ENCODE measurements at places on chromosomes 16 and 17.

DNA sequence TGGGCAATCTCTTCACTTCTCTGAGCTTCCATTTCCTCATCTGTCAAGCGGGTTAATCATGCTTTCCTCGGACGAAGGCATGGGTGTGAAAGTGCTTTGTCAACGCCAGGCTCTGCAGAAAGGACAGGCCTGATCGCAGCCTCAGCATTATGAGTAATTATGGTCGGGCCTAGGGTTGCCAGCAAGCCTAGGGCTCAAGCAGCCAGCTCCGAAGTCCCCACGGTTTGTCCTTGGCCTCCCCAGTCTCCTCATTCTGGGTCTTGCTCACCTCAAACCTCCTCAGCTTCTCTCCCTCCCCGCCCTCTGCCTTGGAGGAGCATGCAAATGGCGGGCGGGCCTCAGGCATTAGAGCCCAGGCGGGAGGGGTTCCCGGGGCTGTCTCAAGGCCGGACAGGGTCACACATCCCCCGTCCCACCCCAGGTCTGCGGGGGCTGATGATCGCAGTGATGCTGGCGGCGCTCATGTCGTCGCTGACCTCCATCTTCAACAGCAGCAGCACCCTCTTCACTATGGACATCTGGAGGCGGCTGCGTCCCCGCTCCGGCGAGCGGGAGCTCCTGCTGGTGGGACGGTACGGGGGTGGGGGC is 10.2 kb upstream of the FAM83G start:
- no peak for DNase-seq

DNA sequence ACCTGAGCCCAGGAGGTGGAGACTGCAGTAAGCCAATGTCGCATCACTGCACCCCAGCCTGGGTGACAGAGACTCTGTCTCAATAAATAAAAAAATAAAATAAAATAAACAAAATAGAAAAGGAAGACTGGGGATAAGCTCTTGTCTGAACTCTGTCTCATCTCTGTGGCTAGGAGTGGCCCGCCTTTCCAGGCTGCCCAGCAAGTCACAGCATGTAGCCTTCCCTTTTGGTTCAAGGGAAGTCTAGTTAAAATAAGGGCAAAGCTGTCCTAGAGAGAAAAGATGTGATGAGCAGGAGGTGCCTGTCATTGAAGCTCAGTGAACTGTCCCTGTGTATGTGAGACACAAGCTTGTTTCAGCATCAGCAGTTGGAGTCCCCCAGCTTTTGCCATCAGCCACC is 2.7 kb upstream of the GFAP start:
- DNase-seq, result no peak

- no peak for DNase-seq
Observed at GRCh38 chr17:35795007-35795870, at the start of gene MMP28. MMP28 (minus strand) TSS chr17:35795641; CDS start chr17:35795377, 264 bp downstream.

DNA sequence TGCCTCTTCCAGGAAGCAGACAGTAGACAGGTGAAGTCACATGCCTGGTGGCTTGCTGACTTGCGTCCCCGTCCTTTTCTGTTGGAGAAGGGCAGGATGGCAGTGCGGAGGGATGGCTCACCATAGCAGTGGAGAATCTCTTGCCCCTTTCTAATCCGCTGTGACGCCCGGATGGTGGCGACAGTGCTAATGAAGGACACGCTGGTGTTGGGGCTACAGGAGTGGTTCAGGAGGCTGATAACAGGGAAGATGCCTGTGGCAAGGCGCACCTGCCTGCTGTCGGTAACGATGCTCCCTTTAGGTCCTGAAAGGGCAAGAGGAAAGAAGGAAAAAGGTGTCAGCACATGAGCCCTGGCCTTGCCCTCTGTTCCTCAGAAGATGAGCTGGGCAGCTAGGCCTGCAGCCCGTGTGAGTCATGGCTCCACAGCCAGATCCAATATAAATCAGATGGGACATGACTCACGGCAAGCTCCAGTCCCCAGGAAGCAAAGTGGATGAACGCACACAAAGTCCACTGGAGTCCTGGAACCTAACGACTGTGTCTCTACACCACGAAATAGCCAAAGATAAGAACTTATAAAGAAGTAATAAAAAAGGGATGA is 25.5 kb downstream of the SERPINF1 start:
- no peak for DNase-seq

DNA sequence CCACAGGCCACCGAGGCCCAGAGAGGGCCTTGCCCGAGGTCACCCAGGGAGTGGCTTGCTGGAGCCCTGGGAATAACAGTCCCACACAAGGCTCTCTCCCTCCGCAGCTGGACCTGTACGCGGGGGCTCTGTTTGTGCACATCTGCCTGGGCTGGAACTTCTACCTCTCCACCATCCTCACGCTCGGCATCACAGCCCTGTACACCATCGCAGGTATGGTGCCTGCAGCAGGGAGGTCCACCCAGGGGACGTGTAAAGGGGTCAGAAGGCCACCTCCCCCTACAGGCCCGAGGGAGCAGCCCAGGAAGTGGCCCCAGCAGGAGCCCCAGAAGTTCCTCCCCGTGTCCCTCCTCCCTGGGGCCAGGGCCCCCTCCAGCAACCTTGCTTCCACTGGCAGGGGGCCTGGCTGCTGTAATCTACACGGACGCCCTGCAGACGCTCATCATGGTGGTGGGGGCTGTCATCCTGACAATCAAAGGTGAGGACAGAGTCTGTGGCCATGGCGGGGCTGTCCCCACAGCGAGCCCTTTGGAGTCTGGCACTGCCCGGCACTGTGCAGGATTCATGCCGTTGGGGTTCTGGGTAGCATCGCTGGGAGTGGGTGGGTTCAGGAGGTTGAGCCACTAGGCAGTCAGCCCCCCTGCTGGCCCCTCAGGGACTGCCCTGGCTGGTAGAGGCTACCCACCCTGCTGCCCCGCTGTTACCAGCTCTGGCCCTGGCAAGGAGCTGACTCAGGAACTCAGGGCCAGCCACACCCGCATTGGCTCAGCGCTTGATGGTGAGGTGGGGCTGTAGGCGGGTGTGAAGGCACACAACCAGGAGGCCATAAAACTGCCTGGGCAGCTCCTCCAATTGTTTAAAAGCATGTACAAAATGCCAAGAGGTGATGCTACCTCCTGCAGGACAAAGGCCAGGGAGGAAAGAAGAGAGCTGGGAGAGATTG is 17.3 kb downstream of the SLC5A10 start:
- no peak for DNase-seq

- DNase-seq, result no peak
Observed at GRCh38 chr16:15507301-15507958, 73.0 kb downstream of the BMERB1 start.

- no peak for DNase-seq
Observed at GRCh38 chr17:74243013-74243755, 29.8 kb downstream of the TTYH2 start.

DNA sequence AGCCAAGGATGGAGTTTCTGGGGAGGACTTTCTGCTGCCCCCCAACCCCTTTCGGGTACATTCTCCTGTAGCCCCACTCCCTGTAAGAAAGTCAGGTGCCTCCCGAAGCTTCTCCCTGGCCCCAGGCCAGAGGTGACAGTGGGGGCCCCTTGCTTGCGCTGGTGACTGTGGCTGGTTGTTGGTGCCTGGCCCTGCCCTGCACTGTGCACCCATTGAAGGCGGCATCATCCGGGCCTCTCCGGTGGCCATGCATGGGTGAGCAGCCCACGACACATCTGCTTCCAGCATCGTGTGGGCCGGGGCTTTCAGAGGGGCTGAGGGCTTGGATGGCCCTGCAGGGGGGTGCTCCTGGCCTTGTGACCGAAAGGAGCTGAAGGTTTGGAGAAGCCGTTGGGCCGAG is 297.0 kb downstream of the SEC14L1 start:
- DNase-seq, result no peak

GRCh38 chr16:84726669-84727467 is 27.1 kb downstream of the USP10 start:
- no peak for DNase-seq

DNA sequence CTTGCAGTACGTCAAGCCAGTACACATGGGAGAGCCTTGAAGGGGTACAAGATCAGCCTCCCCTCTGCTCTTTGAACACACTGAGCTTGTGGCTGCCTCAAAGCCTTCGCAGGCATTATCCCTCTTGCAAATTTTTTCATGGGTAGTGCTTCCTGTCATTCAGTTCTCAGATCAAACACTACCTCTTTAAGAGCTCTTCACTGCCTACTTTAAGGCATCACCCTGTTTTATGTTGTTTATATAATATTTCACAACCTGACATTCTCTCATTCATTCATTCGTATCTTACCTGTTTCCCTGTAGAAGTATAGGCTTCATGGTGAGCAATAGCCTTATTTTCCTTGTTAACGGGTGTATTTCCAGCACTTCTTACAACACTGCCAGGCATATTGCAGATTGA is 269.1 kb downstream of the CDH13 start:
- no peak for DNase-seq

DNA sequence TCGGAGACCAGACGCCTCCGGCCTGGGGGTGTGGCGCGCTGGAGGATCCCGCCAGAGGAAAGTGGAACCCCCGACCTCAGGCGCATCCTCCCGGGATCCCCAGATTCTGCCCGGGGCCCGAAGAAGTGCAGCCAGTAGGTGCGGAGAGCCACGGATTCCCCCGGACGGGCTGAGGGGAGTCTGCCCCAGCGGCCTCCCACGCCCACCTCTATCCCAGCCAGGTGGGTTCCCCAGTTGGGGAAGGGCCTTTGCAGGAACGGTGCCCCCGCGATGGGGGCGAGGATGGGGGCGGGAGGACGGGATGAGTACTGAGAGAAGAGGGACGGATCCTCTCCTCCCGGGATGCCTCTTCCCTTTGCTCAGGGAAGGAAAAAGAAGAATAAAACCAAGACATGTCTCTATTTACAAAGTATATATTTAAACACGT is 5.1 kb downstream of the CBX8 start:
- DNase-seq, result no peak

GRCh38 chr17:45276031-45276430 is 14.1 kb upstream of the SPATA32 start:
- DNase-seq, result no peak

GRCh38 chr16:72311426-72311825 is 139.5 kb upstream of the PMFBP1 start:
- no peak for DNase-seq

GRCh38 chr17:76262732-76263344 is 2.3 kb upstream of the UBALD2 start:
- DNase-seq, result no peak

DNA sequence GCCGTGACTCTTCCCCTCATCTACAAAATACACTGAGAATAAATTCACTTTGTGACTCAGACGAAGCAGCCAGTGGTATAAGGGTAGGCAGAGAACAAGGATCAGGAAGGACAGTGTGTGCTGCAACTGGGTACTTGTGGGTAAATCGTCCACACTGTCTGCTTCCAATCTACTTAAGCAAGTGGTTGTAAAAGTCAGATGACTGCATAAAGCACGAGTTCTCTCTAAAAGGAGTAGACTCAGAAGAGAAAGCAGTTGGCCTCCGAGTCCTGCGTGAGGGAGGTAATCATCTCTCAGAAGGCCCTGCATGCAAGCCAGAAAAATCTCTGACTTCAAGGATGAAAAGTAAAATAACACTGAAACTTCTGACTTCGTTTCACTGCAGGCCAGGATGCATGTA is 43.1 kb downstream of the ANKFY1 start:
- DNase-seq, result no peak

DNA sequence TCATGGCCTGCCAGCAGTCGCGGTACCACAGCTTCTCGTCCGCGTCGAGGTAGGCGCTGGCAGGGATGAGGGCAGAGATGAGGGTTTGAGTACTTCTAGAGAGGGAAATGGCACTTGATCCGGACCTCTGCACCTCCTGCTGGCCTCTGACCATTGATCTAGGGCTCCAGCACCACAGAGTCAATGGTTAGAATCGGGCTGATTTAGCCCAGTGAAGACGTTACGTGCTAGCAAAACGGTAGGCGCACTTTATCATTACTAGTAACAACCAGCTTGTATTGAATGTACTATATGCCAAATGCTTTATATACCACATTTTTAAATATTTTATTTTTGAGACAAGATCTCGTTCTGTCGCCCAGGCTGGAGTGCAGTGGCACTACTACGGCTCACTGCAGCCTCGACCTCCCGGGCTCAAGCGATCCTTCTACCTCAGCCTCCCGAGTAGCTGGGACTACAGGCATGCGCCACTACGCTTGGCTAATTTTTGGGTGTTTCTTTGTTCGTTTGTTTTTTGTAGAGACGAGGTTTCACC is 526 bp downstream of the TSNAXIP1 start:
- DNase-seq, result no peak

DNA sequence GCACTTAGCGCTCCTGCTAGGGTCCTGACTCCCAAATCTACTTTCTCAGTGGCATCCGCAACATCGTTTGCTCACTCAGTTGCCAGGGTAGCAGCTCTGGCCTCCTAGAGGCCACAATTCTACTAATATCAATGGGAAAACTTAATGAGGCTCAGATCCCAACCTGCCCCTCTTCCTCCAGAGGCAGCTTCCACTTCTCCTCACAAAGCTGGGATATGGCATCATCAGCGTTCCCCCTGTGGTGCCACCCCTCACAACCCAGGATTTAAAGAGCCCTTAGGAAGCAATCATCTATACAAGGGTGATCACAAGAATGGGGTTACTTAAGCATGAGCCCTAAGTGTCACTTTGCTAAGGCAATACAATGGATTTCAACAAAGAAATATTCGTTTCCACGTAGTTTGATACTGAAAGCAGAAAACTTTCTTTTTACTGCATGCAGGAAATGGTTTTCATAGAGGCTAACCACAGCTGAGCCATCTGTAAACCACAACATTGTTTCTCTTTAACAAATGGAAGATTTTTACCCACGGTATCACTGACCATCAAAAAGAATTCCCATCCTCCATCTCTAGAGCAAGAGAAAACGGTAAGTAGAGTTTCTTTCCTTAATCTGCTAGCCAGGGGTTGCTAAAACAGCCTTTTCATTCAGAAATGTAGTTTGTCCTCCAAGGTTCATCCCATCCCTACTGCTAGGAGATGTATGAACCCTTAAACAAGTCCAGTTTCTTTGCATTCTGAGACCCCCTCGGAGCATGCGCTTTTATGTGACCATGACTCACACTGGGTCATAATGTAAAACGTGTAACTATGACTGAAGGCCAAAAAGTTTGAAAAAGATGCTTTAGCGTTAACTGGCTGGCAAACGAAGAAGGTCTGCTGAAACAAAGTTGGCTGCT is 68.3 kb upstream of the BCAR1 start:
- DNase-seq, result no peak

DNA sequence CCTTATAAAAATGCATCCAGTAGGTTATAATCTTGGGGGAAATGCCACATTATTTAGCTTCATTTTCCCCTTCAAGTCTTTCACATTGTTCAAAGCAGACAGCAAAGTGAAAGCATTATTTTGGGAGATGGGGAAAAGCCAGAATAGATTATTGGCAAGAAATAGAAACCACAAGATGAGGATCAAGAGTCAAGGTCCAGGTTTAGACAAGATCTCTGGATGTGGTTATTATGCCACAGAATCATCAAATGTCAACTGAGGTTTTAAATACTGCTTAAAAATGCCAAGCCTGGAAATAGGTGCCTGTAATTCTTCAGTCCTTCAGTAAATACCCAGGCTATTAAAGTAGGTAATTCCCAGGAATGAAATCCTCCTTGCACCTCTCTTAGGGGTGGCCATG is 65.1 kb upstream of the ALOX12 start:
- DNase-seq, result no peak

DNA sequence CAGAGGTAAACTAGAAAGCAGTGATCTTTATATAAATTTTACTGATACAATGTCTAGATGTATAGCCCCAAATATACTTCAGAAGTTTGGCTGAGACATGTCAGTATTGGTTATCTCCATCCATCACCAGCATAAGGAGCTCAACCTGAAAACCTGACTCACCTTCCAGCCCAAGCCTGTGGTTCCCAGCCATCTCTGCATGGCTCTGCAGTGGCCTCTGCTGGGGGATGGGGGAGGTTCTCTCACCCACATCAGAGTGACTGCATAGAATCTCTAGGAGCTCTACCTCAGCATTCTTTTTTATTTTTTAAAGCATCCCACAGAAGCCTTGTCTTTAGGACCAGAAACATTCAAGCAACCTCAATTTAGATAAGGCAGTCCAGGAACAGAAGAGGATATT is 27.3 kb downstream of the USP7 start:
- DNase-seq, result no peak

- no peak for DNase-seq
Observed at GRCh38 chr17:29807520-29808361, 122.3 kb downstream of the SSH2 start.

Data from iPS DF 19.7 (cell line).